ENCODE measurements at places on chromosomes 16 and 17.
A peak's percentile ranks its signal among the peaks of the same experiment; 100 is the strongest.

- DNase-seq = peak; percentile 94
Observed at GRCh38 chr16:71851746-71852145, 6.0 kb downstream of the ATXN1L start.

- peak; percentile 91 for DNase-seq
Observed at GRCh38 chr16:30409125-30410060, 2.0 kb downstream of the ZNF771 start.

GRCh38 chr17:61247439-61247838, 152.2 kb upstream of the TBX2 start:
- DNase-seq = peak; percentile 55

DNA sequence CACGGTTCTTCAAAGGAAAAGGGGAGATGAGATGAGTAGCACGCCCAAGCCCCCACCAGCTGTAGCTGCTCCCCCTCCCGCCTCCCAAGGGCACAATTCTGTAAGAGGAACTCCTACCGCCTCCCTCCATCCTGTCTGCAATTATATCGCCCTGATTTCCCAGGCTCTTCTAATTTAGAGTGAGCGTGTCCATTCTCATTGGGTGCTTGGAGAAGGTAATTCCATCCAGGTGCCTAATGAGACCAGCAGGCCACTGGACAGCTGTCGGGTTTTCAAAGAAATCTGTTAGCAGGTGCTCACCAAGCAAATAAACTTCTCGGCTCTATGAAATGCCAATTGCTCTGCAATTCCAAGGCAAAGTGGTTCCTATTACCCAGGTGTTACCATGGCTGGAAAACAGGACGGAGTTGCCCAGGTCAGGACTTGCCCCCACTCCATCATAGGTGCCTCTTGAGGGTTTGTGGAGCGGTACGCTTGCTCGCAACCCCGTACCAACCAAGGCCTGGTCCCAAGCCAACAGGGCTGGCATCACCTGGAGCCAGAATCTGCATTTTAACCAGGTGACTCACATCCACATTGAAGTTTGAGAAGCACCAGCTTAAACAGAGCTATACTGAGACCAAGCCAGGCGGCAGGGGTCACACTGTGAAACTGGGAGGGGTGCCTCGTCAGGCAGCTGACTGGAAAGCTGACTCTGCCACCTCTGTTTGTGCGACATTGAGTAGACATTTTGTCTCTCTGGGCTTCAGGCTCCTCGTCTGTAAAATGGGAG, 16.5 kb upstream of the MEAK7 start:
- DNase-seq = no peak

Measured in umbilical cord (tissue), 2 donors.